Left renal pelvis (tissue), 4 donors: ENCODE measurements at places on chromosomes 2 and 18. TPM values are rescaled to one million over a fixed set of nuclear protein-coding genes. Genes with fewer than 3 reads are reported as not detected.
A peak's percentile ranks its signal among the peaks of the same experiment; 100 is the strongest.

DNA sequence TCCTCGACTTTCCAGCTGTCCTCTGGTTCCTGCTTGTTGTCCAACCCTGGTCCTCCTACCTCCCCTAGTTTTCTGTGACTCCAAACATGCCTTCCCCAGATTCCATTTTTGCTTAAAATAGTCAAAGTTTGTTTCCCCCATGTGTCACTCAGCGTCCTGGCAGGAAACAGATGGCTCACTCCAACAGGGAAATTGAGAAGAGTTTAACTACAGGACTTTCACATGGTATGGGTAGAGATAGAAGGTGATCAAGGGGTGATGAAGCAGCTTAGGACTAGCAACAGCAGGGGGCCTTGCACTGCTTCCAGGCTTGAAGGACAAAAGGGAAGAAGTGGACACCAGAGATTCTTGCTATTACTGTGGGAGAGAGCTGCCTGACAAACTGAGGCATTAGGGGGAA is 6.1 kb upstream of the CUL3 start:
- DNase-seq, result no peak

DNA sequence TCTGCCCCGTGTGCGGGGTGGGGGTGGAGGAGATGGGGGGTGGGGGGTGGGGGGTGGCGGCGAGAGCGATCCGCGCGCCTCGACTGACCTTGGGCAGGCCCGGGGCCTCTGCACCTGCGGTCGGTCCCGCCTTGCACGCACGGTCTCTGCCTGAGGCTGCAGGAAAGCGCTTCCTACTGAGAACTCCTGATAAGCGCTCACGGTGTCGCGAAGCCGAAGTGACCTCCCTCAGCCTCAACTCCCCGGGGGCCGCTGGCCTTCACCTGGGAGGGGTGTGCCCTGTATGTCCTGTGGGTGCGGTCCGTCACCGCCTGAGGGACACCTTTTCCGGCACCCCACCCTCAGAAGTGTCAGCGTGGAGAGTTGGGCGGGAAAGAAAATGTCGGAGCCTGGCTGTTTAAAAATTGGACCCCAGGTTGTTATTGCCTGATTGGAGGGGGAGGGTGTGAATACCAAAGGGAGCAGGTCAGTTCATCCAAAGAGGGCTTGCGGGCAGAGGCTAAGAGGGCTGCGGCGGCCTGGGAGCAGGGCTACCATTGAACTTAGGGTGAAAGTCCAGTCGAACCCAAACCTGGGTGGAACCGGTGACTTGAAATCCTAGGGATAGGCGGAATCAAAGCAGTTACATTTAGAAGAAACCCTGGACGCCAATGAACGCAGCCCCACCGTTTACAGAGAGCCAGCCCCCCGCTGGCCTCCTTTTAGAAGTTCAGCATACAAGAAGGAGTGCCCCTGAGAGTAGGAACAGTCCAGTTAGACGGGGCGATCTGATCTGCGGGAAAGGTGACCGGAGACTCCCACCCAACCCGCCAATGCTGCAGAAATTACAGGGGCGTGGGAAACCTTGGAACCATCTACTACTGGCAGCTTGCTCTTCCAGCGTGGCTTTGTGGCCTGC is 1.2 kb downstream of the MAL start:
- no peak for DNase-seq

DNA sequence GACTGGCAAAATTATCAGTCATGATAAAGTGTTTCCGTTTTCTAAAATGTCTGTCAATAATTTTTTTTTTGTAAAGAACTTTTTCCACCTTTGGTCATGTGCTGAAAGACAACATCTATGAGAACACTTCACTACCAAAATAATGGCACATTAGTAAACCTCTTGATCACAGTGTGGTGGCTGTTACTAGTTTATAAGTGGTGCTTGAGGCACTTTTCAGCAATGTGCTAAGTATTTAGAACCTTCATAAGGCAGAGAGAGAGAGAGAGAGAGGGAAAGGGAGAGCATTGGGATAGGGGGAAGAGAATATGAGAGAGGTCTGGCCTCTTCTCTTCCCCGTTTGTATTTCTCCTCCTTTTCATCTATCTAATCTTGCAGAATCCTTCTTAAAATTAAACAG is 1.1 kb upstream of the NYAP2 start:
- DNase-seq, result no peak

DNA sequence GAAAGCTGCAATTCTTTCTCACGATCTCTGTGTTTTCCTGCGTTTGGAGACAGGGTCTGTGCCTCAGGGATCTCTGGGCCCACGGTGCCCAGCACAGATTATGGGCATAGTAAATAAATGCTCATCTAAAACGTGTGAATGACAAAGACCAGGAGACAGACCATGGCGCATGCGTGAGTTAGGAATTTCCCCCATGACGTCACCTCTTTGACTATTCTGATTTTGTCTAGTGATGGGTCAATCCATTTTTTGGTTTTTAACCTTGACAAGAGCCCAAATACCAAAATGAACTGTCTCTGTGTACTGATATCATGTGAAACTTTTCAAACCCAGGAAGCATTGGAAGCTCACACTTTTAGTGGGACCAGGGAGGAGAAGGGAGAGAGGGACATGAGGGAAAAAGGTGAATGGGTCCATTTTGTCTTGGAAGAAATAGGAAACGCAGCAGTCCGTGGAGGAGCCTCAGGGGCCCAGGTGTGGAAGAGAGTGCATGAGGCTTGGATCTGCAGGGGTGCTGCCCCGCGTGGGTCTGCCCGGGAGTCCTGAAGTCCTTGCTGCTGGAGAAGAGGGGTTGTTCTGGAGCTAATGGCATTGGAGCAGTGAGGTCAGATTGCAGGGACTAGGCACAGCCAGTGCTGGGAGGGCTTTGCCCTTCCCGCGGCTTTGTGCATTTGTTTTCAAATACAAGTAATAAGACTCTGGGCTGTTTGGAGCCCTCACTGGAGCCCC is 172.2 kb downstream of the ASB1 start:
- no peak for DNase-seq

GRCh38 chr2:20135631-20136050 is 84.2 kb upstream of the LAPTM4A start:
- DNase-seq, result no peak

GRCh38 chr2:95539836-95540235 is 52.0 kb upstream of the TRIM43 start:
- no peak for DNase-seq

GRCh38 chr2:207133820-207134519 is 31.8 kb downstream of the KLF7 start:
- peak; percentile 67 for DNase-seq

DNA sequence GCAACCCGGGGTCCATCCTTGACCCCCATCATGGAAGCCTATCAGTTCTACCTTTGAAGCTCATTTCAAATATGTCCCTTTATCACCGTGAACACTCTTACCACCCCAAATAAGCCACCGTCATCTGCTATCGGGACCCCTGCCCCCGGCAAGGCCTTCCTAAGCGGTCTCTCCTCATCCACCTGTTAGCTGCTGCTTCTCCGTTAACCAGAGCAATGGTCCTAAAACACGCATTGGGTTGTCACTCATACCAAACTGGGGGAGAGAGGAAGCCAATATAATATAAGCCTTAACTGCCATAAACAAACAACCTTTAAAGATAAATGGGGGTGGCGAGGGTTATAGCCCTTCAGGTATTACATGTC is 680 bp downstream of the ASNSD1 start:
- no peak for DNase-seq

DNA sequence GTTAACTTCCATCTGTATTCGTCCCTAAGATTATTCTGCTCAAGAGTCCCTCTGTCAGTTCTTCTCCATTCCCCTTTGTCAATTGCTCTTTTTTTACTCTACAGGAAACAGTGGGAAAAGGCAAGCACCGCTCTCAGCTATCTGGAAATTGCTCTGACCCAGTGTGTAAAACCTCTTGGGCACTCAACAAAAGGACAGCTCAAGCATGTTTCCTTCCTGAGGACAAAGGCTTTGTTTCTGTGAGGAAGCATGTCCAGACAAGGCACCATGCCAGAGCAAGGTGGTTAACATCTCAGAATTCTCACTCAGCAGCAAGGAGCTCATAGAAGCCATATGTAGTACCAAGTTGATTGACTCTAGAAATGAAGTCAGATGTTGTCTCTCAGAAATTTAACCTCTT is 735.6 kb downstream of the TSN start:
- no peak for DNase-seq

DNA sequence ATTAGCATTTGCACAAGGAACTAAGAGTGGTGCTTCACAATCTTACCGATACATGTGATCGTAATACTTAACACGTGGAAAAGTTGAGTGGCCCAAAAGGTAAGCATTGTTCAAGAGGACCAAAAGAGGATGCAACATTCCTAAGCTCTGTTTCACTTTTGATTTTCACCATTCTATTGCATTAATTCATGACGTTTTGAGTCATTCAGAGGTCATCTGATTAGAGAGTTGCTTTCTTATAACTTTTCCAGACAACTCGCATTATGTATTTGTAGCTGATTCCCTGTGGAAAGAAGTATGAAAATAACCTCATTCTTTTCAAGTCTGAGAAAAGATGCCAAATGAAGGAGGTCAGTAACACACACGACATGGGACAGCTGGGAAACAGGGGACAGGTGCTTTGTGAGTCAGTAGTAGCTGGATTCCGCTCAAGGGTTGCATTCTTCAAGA is 344.4 kb downstream of the RND3 start:
- no peak for DNase-seq

GRCh38 chr2:45433363-45433762 is 177.7 kb downstream of the SRBD1 start:
- no peak for DNase-seq

GRCh38 chr2:231644426-231644825 is 51.8 kb downstream of the TEX44 start:
- no peak for DNase-seq

GRCh38 chr2:129934044-129934822 is 45.2 kb upstream of the RAB6C start:
- DNase-seq, result no peak

- DNase-seq, result no peak
These were observed 35.7 kb downstream of the NOL10 start for GRCh38 chr2:10654069-10654468.

NFATC1 gene
- 8.2 TPM for polyA plus RNA-seq

SLC11A1 gene
- 1.4 TPM for polyA plus RNA-seq

CCDC141 gene
- polyA plus RNA-seq, result 0.09 TPM

FIGN gene
- polyA plus RNA-seq, result 5.9 TPM
